Muscle of leg (tissue), 16 donors: ENCODE measurements at places on chromosomes 7 and 10. TPM values are rescaled to one million over a fixed set of nuclear protein-coding genes. Genes with fewer than 3 reads are reported as not detected.

GRM8 gene
- total RNA-seq: 0.22 TPM

WEE2 gene
- 0.09 TPM for total RNA-seq

PNLIPRP2 gene
- 0.49 TPM for total RNA-seq

TFR2 gene
- 0.22 TPM for total RNA-seq

CHST3 gene
- total RNA-seq: 12.3 TPM

HMX2 gene
- total RNA-seq: not detected

SPOCK2 gene
- total RNA-seq: 3.7 TPM

BTBD16 gene
- total RNA-seq: 0.27 TPM

LIPN gene
- total RNA-seq: not detected

ADIRF gene
- total RNA-seq: 9.7 TPM

AHR gene
- 41.4 TPM for total RNA-seq

ATP5F1C gene
- total RNA-seq: 250 TPM

YAE1 gene
- total RNA-seq: 32.1 TPM

BICC1 gene
- 23.8 TPM for total RNA-seq

CYP26C1 gene
- total RNA-seq: 0.09 TPM

PLCE1 gene
- total RNA-seq: 31.7 TPM

ANKRD30A gene
- total RNA-seq: not detected

PRSS1 gene
- not detected for total RNA-seq

PKD2L1 gene
- 0.04 TPM for total RNA-seq

GPER1 gene
- total RNA-seq: 9.6 TPM

SPDYE2B gene
- total RNA-seq: not detected

FAM131B gene
- total RNA-seq: 1.4 TPM

HOXA11 gene
- total RNA-seq: 4.7 TPM

AKR1C4 gene
- not detected for total RNA-seq

CPXM2 gene
- total RNA-seq: 3.9 TPM

CALML5 gene
- total RNA-seq: not detected

SEMA3E gene
- total RNA-seq: 2.5 TPM

NYAP1 gene
- total RNA-seq: 1.6 TPM

NPFFR1 gene
- total RNA-seq: not detected

ATOH7 gene
- total RNA-seq: 0.13 TPM

CYP2E1 gene
- total RNA-seq: 0.98 TPM

LOXL4 gene
- 9.7 TPM for total RNA-seq

SUN3 gene
- not detected for total RNA-seq

PHTF2 gene
- total RNA-seq: 18.2 TPM

TMEM254 gene
- total RNA-seq: 10.1 TPM

ASB10 gene
- 3.1 TPM for total RNA-seq

SFTPD gene
- total RNA-seq: 1.1 TPM

CPN1 gene
- 0.09 TPM for total RNA-seq

LIPJ gene
- total RNA-seq: 0.13 TPM

KIAA1549 gene
- total RNA-seq: 4.1 TPM

OPALIN gene
- not detected for total RNA-seq

ITGA8 gene
- 8.4 TPM for total RNA-seq

IFIT5 gene
- 12.2 TPM for total RNA-seq

DPP6 gene
- total RNA-seq: 4.1 TPM

MEIG1 gene
- total RNA-seq: 0.27 TPM

LDB3 gene
- total RNA-seq: 208 TPM

NRCAM gene
- total RNA-seq: 17.5 TPM

HOXA3 gene
- total RNA-seq: 4.7 TPM

GDF10 gene
- 0.98 TPM for total RNA-seq

TRPV5 gene
- total RNA-seq: 0.04 TPM

TNKS2 gene
- 26.8 TPM for total RNA-seq

TMEM273 gene
- total RNA-seq: 9.5 TPM

JAZF1 gene
- total RNA-seq: 12.7 TPM

CRYGN gene
- 0.09 TPM for total RNA-seq

ITPRID1 gene
- total RNA-seq: 0.44 TPM

LEP gene
- not detected for total RNA-seq

TRIM73 gene
- total RNA-seq: 1.6 TPM

EXOC4 gene
- total RNA-seq: 64.9 TPM

HOGA1 gene
- 0.89 TPM for total RNA-seq

TDRD1 gene
- total RNA-seq: 0.13 TPM
